MCF 10A (cell line): ENCODE measurements at places on chromosomes 7 and 10. TPM values are rescaled to one million over a fixed set of nuclear protein-coding genes. Genes with fewer than 3 reads are reported as not detected.

Gene RBP3
- not detected in 2 replicates for total RNA-seq

Gene DNAAF5
- 35.6 and 37.6 TPM in 2 replicates for total RNA-seq

Gene TRRAP
- 30.4 and 31.5 TPM in 2 replicates for total RNA-seq

Gene VCL
- total RNA-seq = 90.2 and 90.9 TPM in 2 replicates

Gene CABCOCO1
- total RNA-seq = not detected in 2 replicates

Gene LRRC4
- total RNA-seq = not detected in 2 replicates

Gene CNTNAP2
- 1.0 and 1.1 TPM in 2 replicates for total RNA-seq

Gene CALN1
- total RNA-seq = not detected in 2 replicates

Gene OR2A1
- total RNA-seq = not detected in 2 replicates

Gene CFAP58
- 0.89 and 1.1 TPM in 2 replicates for total RNA-seq

Gene INHBA
- 10.0 and 14.3 TPM in 2 replicates for total RNA-seq

Gene EPHB6
- total RNA-seq = 0.79 and 1.4 TPM in 2 replicates

Gene PDE1C
- 0.14 and 0.27 TPM in 2 replicates for total RNA-seq

Gene PDE6C
- not detected in 2 replicates for total RNA-seq

Gene HTRA1
- 157 and 175 TPM in 2 replicates for total RNA-seq

Gene PKD1L1
- 0.25 TPM in 1 of 2 replicates, not detected in the other for total RNA-seq

Gene AZGP1
- 0.58 and 0.59 TPM in 2 replicates for total RNA-seq

Gene OPN1SW
- total RNA-seq = not detected in 2 replicates

Gene HHEX
- total RNA-seq = 0.19 and 0.54 TPM in 2 replicates
